Putamen (tissue), 1 donor: ENCODE measurements at places on chromosomes 1 and 21.
A peak's percentile ranks its signal among the peaks of the same experiment; 100 is the strongest.

GRCh38 chr1:32966900-32967299, 2.3 kb upstream of the RNF19B start:
- no peak for DNase-seq

- DNase-seq = no peak
Observed at GRCh38 chr1:159825564-159825963, 1.1 kb upstream of the SLAMF8 start.

DNA sequence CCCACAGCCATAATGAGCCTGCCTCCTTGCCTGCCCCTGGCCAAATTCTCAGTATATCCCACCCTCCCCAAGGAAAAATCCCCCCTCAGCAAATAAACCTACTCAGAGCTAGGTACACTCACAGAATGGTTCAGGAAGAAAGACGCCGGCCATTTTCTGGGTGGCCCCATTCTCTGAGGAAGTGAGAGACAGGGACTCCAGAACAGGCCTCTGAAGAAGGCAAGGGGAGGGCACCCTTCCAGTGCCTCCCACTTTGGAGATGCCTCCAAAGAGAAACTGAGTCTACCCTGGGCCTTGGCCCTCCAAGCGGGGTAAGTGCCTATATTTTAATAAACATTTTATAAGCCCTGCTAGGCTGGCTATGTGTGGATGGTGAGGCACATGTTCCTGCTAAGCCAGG, 2.3 kb downstream of the PACC1 start:
- DNase-seq = no peak

DNA sequence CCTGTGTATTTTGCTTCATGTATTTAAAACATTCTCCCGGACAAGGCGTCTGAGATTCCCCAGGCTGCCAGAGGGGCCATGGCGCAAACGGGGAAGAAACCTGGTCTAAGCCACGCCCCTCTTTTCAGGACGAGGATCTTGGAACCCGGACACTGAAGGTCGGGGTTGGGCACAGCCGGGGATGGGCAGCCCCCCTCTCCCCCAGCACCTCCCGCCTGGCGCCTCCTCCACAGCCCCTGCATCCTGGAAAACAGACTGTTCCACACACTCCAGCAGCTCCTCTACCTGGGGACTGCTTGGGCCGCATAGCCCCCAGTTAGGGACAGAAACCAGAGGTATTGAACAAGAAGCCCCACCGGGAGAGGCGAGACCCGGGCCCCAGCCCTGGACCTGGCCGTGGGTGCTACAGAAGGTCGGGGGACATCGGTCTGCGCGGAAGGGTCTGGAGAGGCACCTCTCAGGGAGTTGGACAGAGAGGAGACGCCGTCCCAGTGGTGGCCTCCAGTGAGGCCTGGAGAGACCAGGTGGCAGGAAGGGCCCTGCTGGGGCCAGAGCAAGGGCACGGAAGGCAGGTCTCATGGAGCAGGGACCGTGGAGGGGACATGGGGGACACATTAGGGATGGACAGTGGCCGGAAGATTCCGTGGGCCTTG, 5.4 kb downstream of the TP73 start:
- DNase-seq = no peak

- no peak for DNase-seq
Observed at GRCh38 chr21:42461881-42462877, 33.8 kb downstream of the RSPH1 start.

- peak; percentile 45 for DNase-seq
Observed at GRCh38 chr1:110544753-110545152, 25.8 kb upstream of the KCNA10 start.

GRCh38 chr1:177343445-177343844, 172.7 kb downstream of the BRINP2 start:
- DNase-seq = no peak

- DNase-seq = no peak
Observed at GRCh38 chr21:14114251-14114650, 96.5 kb downstream of the LIPI start.

DNA sequence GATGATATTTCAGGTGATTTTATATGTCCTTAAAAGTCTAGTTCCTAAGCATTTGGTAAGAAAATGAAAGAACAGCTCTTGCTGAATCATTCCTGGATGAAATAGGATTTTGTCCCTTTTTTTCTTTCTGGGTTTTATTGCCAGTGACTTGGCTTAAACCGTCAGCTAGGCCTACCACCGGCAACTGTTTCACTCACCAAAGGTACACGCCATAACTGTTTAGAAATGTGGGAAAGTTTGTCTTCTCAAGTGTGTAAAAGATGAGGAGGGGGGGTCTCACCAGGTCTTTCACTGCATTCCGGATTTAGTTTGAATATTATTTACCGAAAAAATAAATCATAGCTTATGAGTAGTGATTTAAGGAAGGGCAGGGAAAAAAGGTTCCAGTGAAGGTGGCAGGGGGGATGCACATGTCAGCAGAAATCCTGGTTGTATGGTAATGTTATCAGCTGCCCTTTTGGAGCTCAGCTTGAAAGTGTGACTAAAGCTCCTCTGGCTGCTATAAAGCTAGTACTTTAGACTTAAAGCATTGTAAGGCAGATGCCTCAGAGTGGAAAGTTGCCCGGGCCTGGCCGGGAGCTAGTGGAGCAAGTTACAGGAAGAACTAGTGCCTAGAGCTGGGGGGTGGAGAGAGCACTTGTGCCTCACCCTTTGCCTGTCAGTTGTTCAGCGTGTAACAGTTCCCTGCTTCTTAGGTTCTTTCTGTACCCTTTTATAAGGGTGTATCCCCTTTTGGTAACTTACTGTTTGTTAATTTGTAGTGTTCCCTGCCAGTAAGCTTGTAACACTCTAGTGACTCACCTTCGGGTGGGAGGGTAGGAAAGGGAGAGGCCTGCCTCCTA, 3.1 kb downstream of the ATP1A1 start:
- DNase-seq = peak; percentile 55

- no peak for DNase-seq
Observed at GRCh38 chr1:220908757-220909156, 29.5 kb downstream of the HLX start.

- DNase-seq = no peak
Observed at GRCh38 chr1:40901886-40902852, 40.0 kb upstream of the CITED4 start.

- DNase-seq = no peak
Observed at GRCh38 chr1:217734973-217735372, 103.8 kb downstream of the SPATA17 start.

- DNase-seq = no peak
Observed at GRCh38 chr1:28031173-28031572, 57.2 kb downstream of the EYA3 start.

GRCh38 chr1:225899044-225899925, 10.3 kb upstream of the LEFTY1 start:
- DNase-seq = no peak

DNA sequence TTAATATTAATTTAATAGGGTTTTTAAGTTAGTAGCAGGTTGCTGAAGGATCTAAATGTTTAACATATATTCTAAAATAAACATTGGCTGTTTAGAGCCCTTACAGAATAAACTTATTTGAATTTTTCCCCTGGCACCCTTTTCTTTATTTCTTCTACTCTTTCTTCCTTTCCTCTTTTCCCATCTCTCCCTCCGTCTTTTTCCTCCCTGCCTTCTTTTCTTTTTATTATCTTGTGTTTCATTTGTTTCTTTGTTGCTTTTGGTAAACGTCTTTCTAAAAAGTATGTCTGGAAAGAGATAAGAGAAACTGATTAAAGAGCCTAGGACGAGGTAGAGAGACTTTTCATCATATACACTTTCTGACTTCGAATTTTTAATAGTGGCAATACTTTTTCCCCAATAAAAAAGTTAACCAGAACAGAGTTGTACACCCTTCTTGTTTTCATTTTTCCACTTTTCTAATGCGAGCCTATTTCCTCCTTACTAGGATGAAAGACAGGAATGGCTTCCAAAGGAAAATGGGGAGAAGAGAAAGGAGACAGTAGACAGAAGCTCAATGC, 39.5 kb upstream of the ATF3 start:
- DNase-seq = no peak

DNA sequence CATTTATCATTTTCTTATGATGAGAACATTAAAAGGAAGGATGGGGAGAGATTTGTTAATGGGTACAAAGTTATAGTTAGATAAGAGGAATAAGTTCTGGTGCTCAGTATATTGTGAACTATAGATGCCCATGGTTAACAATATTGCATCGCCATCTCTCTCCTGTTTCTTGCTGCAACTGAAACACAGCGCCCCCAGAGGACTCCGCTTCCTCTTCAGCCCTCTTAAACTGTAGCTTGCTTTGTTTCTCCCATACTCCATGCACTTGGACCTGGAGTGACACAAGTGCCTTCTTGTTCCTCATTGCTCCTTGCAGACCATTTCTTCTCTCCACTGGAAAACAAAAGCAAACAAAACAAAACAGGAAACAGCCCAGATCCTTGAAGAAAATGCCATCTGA, 70.1 kb upstream of the NTPCR start:
- DNase-seq = peak; percentile 24
